ENCODE measurements at places on chromosomes 2 and 18. TPM values are rescaled to one million over a fixed set of nuclear protein-coding genes. Genes with fewer than 3 reads are reported as not detected.

MYL12A gene
- polyA plus RNA-seq, result 2,608 TPM

TYW5 gene
- 3.7 TPM for polyA plus RNA-seq

NOL4 gene
- not detected for polyA plus RNA-seq

VSNL1 gene
- polyA plus RNA-seq, result not detected

CIB4 gene
- not detected for polyA plus RNA-seq

LBH gene
- polyA plus RNA-seq, result 269 TPM

SERPINB5 gene
- polyA plus RNA-seq, result not detected

RTP5 gene
- not detected for polyA plus RNA-seq

FOXI3 gene
- polyA plus RNA-seq, result not detected

KIF1A gene
- polyA plus RNA-seq, result not detected

PROM2 gene
- not detected for polyA plus RNA-seq

BOLL gene
- not detected for polyA plus RNA-seq

ELOA2 gene
- polyA plus RNA-seq, result not detected

MAPK4 gene
- not detected for polyA plus RNA-seq

HTR2B gene
- 0.10 TPM for polyA plus RNA-seq

MOCOS gene
- not detected for polyA plus RNA-seq

DNAH7 gene
- not detected for polyA plus RNA-seq

PTH2R gene
- polyA plus RNA-seq, result not detected

CNTNAP5 gene
- not detected for polyA plus RNA-seq

SCG2 gene
- polyA plus RNA-seq, result not detected
